ENCODE measurements at places on chromosomes 6 and 20.

GRCh38 chr20:15561070-15561569 is 1012.1 kb downstream of the KIF16B start:
- no peaks in the 10 kb centered on the region for H3K4me1 ChIP-seq
- no peaks in the 10 kb centered on the region for H3K27me3 ChIP-seq
- no peak overlapping the region for H3K4me3 ChIP-seq
- DNase-seq: no peak

- no peak for DNase-seq
- H3K27me3 ChIP-seq: no peaks in the 10 kb centered on the region
- H3K4me3 ChIP-seq: no peak overlapping the region
- H3K36me3 ChIP-seq: peaks cover 99% of the 10 kb centered on the region
- no peaks in the 10 kb centered on the region for H3K4me1 ChIP-seq
These were observed 11.9 kb upstream of the LATS1 start for GRCh38 chr6:149729824-149730223.

DNA sequence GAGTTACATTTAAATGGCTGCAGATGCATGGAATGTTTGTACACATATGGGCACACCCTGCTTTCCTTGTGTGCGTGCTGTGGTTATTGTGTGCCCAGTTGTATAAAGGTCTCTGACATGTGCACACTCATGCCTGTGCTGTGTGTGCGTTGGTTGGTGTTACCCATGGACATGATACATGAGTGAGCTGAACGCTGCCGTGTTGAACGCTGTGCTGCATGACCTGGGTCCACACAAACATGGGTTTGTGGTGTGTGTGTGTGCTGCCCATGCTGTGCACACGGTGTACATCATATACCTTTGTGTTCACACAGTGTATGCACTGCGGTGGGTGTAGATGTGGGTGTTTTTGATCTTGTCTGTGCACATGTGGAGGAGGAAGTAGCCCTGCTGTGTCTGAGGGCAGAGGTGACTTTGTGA is 54.4 kb downstream of the TOX2 start:
- no peak overlapping the region for H3K27ac ChIP-seq
- peaks cover 8% of the 10 kb centered on the region for H3K4me1 ChIP-seq
- no peaks in the 10 kb centered on the region for H3K36me3 ChIP-seq

- DNase-seq: no peak
- H3K4me3 ChIP-seq: no peak overlapping the region
- no peak overlapping the region for H3K27ac ChIP-seq
- no peaks in the 10 kb centered on the region for H3K27me3 ChIP-seq
- H3K36me3 ChIP-seq: no peaks in the 10 kb centered on the region
These were observed 602.3 kb downstream of the PTPRT start for GRCh38 chr20:42587427-42587826.
